ENCODE measurements at places on chromosomes 5 and 9.

GRCh38 chr5:176743136-176743861 is 67.1 kb upstream of the UNC5A start:
- peak; percentile 84 for DNase-seq

- DNase-seq = no peak
Observed at GRCh38 chr5:111537141-111538024, 25.0 kb upstream of the STARD4 start.

- no peak for DNase-seq
Observed at GRCh38 chr5:102922111-102922720, 167.1 kb downstream of the PAM start.

GRCh38 chr5:179858241-179858585 is 404 bp downstream of the MRNIP start:
- peak; percentile 78 for DNase-seq

- DNase-seq = peak; percentile 94
Observed at GRCh38 chr9:117276444-117276843, 138.4 kb downstream of the ASTN2 start.

DNA sequence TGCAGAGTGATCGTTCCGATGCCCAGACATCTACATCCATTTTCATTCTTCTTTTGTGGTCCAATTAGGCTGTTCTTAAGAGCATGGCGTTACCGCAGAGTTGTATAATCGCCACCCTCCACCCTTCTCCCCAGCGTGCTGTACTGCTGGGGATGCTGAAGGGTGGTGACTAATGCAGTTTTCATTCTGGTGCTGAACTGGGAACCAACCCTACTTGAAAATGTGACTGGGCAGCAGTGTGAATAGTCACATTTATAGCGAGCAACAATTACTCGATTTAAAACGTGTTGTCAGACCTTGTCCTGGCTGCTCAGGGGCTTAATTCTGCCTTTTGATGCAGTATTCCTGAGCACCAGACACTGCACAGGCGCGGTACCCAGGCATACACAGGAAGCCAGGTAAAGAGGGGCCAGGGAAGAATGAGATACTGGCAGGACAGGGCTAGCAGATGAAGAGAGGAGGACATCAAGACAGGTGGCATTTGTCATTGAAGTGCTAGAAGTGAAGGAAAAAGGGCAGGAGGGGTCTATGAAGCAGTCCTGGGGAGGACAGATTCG is 719 bp upstream of the ISCA1 start:
- DNase-seq = no peak

- DNase-seq = no peak
Observed at GRCh38 chr9:129218272-129218625, 40.2 kb upstream of the IER5L start.

DNA sequence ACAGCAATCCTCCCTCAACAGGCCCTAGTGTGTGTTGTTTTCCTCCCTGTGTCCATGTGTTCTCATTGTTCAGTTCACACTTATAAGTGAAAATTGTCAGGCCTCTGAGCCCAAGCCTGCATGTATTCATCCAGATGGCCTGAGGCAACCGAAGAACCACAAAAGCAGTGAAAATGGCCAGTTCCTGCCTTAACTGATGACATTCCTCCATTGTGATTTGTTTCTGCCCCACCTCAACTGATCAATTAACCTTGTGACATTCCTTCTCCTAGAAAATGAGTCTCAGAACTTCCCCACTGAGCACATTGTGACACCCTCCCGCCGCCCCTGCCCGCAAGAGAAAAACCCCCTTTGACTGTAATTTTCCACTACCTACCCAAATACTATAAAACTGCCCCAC is 17.4 kb upstream of the TRPC7 start:
- DNase-seq = no peak

GRCh38 chr9:38309324-38310195 is 82.9 kb upstream of the ALDH1B1 start:
- DNase-seq = peak; percentile 63

- DNase-seq = no peak
Observed at GRCh38 chr5:149221731-149222342, 49.8 kb upstream of the AFAP1L1 start.

DNA sequence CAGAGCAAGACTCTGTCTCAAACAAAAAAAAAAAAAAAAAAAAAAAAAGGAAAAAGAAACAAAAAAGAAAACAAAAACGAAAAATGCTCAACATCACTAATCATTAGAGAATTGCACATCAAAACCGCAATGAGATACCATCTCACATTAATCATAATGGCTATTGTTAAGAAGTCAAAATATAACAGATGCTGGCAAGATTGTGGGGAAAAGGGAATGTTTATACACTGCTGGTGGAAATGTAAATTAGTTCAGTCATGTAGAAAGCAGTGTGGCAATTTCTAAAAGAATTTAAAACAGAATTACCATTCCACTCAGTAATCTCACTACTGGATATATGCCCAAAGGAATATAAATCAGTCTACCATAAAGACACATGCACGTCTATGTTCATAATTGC is 50.4 kb upstream of the PRR16 start:
- no peak for DNase-seq

DNA sequence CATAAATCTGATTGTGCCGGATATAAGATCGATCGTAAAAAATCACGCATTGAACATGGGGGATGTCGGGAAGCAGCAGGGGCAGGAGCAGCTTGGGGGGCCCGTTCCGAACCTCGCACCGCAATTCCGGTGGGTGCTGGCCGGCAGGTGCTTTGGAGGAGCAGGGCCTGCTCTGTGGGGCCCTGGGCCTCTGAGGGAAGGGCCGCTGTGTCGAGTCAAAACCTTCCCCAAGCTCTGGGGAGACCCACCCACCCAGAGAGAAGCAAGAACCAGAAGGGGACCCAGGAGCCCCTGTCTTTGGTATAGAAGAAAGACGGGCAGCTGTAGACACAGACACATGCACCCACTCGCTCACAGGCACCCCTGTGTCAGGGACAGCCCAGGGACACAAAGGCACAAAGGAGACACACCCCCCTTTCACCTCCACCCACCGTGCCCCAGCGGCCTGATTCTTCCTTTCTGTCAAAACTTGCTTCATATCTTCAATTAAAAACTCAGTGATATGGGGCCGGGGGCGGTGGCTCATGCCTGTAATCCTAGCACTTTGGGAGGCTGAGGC is 49.4 kb upstream of the ZBTB43 start:
- no peak for DNase-seq

GRCh38 chr5:116605310-116606070 is 30.9 kb upstream of the SEMA6A start:
- DNase-seq = no peak

DNA sequence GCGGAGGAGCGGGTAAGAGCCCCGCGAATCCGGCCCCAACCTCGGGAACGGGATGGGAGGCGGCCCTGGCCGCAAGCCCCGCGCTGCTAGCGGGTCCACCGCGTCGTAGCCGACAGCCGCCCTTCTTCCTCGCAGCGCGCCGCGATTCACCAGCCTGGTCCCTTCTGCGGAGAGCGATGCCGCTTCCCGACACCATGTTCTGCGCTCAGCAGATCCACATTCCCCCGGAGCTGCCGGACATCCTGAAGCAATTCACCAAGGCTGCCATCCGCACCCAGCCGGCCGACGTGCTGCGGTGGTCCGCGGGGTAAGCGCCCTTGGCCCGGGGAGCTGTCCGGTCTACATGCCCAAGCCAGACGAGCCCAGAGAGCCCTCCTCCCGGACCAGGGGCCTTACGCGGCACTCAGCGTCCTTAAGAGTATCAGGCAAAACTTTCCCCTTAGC is 335 bp downstream of the ROPN1L start:
- DNase-seq = no peak

Measured in NCI-H69 (cell line).